ENCODE measurements at places on chromosomes 5 and 9.

DNA sequence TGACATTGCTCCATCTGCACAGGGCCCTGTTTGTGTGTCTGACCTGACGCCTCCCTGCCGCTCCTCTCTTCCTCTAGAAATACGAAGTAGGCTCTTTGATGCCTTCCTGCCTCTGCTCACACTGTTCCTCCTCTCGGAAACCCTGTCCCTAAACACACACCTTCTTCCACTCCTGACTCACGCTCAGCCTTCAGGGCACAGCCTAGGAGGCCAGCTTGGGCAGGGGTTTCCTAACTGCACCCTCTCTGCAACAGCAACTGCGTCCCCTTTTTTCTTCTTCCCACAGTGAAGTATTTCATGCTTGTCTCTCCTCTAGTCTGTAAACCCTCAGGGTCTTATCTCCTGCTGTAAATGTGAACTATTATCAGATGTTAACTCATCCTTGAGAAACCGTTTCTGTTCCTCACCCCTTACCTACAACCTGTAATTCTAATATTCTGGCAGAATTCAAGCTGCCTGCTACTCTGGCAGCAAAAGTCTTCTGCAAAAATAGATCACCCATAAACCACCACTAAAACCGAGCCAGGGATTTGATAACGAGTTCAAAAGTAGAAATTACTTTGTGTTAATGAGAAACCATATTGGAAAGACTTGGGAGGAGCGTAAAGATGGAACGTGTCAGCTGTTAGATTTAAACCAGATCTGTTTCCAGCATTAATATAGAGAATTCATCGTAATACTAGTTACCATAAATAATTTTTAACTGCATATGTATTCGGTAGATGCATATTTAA is 100.2 kb downstream of the DAPK1 start:
- no peak for DNase-seq

- no peak for DNase-seq
Observed at GRCh38 chr9:16992138-16992537, 121.7 kb upstream of the BNC2 start.

DNA sequence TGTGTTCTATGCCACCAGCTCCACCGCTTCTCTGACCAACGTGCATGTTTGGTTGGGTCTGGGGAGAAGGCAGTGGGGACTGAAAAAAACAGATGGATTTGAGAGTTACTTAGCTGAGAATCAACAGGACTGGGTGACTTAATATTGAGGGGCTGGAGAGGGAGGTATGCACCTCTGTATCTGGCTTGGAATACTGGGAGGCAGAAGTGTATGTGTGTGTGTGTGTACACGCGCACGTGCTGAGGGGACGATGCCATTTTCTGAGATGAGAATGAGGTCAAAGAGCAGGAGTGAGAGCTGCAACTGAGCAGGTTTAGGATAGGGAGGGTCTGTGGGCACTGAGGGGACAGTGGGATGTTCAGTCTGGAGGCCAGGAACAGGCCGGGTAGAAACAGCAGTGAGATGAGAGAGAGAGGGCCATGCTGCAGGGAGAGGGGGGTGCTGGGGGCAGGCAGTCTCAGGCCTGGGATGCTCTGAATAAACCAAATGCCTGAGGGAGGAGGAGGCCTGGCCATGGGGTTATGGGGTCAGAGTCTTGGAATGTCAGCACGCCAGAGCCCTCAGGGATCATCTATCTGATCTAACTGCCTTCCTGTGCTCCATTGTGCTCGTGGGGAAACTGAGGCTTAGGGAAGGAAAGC is 14.0 kb downstream of the PDGFRB start:
- no peak for DNase-seq

DNA sequence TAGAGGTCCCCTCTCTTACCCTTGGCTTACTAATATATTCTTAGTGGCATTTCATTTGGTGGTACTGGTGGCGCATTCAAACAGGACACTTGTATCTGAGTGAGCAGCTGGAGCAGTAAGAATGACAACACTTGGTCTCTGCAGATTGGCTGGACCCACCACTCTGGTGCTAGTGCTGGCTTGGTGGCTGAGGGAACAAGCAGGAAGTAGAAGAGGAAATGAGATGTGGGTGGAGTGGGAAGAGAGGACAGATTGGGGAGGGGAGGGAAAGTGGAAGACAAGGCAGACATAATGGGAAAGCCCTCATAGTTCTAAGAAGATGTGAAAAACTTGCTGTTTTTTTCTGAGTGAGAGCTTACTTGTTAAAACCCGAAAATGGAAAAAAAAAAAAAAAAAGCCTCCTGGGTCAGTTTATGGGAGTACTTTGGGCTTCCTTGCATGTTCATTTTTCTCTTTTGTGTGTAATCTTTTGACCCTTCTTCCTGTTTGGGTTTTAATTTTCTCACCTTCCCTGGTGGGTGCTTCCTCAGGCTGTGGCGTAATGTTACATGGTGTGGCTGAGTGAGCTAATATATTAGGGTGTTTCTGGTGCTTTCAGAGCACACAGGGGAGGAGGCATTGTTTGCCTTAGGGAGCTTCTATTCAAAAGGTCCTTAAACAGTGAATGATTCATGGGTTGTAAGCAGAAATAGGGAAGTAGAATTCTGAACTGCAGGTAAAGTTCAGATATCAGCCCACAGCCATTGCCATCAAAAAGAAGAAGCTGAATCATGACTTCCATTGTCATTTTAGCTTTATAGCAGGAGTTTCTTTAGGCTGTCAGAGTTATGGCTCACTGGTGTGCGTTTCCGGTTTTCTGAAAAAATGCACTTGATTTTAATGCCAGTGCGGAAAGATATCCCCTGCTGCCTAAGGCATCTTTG is 52.3 kb downstream of the TLE4 start:
- DNase-seq = peak; percentile 89

DNA sequence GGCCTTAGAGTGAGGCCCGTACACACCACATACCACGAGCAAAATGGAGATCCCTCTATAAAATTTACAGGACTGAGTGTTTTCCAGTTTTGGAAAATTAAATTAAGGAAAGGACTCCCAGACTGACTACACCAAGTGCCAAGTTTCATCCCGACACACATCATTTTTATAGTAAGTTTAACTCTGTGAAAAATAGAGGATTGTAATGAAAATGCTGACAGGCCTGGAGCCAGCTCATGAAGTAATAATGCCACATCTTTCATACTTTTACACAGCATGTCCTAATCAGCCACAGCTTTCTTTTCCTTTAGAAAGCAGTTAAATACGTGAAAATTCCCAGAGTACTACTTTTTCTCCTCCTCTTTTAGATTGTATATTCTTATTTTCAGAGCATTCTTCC is 169.2 kb downstream of the SAXO1 start:
- DNase-seq = no peak

GRCh38 chr9:98481676-98482075 is 226.2 kb upstream of the TBC1D2 start:
- no peak for DNase-seq

DNA sequence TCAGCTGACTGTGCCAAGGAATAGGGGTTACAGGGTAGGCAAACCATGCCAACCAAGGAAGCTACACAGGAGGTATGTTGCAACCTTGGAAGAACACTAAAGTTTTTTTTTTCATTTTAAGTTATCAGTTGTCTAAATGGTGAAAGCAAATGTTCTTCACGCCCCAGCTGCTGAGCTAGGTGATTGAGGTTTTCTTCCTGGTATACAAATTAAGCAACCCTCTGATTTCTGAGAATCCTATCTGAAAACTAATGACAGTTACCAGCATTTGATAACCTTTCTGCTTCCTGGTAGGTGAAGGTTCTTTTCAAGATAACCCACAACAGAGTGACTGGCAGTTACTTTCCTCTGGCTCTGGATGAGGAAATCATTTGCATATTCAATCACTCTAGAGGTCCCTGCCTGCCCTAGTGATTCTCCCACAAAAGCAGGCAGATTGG is 194.9 kb downstream of the ATP10B start:
- no peak for DNase-seq

- DNase-seq = peak; percentile 92
Observed at GRCh38 chr9:133374612-133375115, 1.2 kb downstream of the SURF4 start.

- peak; percentile 86 for DNase-seq
Observed at GRCh38 chr5:157611571-157612476, 36.2 kb upstream of the ADAM19 start.

DNA sequence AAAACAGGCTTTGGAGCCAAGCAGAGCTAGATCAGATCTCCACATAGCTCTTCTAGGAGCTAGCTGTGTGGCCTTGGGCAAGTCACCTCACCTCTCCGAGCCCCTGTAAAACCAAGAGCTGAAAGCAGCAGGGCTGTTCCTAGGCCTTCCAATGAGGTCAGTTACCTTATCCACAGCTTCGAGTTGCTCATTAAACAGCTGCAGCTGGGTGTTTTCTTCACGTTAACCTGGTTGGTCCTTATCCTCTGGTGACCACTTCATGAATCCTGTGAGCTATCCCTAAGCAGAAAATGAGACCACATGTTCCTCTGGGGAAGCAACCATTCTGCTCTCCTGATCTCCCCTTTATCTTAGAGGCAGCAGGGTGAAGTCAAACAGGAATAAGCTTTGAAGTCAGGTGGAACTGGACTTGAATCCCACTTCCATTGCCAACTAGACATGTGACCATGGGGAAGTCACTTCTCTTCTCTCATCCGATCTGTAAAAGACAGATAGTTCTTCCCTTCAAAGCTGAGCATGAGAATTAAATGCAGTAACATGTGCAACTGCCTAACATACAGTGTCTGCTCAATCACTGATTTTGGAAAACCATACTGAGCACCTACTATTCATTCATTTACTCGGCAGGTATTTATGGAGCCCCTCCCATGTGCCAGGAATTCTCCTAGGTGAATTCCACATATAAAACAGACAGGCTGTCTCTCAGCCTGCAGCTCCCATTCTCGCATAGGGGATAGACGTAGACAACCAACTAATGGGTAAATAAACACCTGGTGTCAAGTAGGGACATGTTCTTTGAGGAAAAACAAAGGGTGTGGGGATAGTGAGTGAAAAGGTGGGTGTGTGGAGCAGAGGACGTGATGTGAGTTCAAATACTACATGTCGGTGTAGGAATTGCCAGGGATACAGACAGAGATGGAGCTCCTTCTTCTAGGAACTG is 111.7 kb upstream of the BOD1 start:
- no peak for DNase-seq

DNA sequence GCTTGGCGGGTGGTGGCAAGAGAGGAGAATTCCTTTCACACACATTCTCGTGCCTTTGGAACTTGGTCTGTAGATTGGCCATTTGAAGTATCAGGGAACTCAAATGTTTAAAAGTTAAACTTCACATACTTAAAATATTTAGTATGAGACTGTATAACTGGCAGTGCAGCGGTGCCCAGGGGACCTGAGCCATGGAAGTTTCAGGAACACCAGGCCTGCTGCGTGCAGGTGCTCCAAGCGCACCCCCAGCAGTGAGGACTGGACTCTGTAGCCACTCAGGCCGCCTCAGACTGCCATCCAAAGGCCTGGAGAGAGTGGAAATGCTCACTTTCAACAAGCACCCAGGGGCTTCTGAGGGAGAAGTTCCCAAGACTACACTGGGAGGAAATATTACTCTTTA is 273.5 kb upstream of the IRX2 start:
- no peak for DNase-seq

DNA sequence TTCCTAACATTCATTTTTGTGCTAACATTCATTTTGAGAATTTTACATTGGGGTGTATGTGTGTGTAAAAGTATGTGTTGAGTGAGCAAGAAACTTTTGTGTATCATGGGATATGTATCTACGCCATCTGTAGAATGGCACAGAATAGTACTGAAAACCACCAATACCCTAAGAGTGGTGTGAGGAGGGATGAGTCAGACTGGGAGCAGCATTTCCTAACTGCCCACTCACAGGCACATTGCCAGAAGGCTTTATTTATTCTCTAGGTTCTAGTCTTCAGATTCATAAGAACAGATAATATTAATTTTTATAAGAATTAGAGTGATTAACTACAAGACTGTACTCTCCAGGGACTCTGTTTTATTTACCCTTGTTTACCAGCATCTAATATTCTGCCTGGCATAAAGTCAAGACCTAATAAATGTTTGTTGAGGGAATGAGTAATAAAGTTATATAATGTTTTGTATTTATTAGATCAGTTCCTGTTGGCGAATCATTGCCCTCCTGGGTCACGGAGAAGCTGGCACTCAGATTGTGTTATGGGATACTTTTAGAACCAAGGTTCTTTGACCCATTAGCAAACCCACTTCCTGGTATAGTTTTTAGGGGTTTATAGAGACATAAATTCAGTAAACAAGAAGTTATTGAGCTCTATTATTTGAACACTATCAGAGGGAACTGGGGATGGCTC is 159.1 kb upstream of the PPP2R2B start:
- no peak for DNase-seq

DNA sequence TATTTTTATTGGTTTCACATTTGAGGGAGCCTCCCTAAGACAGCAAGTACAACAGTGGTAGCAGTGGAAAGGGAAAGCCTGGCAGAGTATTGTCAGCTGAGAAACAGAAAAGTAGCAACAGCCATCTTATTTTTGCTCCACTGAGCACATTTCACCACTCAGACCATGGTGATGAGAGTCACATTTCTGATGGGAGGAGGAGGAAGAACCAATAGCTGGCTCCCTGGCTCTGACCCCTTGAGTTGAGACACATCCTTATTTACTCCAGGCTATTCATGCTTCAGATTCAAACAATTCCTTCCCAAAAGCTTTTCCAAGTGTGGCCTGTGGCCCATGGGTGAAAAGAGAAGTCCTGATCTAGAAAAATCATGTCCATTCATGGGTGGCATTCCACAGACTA is 236.3 kb downstream of the ARHGAP26 start:
- no peak for DNase-seq
